NCI-H146 (cell line): ENCODE measurements at places on chromosomes 7 and 10.

DNA sequence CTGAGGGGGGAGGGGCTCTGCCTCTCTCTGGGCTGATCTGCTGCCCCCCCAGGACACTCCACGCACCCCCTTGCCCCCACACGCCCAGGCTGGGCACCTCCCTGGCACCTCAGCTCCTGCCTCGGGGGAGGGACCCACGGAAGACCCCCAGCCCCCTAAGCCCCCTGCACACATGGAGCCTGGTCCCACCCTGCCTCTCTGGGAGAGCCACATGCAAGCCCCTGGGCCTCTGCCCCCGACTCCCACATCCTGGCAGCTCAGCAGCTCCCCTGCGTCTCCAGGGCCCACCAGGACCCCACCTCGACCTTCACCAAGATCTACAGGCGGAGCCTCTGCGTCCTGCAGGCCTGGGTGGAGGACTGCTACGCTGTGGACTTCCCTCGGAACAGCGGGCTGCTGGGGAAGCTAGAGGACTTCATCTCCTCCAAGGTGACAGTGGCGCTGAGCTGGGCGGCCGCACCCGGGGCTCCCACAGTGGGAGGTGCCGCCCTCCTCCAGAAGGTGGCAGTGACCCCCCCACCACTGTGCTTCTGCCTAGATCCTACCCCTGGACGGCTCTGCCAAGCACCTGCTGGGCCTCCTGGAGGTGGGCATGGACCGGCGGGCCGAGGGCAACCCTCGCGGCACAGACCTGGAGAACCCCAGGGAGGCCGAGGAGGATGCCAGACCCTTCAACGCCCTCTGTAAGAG is 18.7 kb upstream of the UTF1 start:
- no peak for DNase-seq

- DNase-seq = peak; percentile 43
Observed at GRCh38 chr7:138000081-138000701, 1.7 kb downstream of the CREB3L2 start.

DNA sequence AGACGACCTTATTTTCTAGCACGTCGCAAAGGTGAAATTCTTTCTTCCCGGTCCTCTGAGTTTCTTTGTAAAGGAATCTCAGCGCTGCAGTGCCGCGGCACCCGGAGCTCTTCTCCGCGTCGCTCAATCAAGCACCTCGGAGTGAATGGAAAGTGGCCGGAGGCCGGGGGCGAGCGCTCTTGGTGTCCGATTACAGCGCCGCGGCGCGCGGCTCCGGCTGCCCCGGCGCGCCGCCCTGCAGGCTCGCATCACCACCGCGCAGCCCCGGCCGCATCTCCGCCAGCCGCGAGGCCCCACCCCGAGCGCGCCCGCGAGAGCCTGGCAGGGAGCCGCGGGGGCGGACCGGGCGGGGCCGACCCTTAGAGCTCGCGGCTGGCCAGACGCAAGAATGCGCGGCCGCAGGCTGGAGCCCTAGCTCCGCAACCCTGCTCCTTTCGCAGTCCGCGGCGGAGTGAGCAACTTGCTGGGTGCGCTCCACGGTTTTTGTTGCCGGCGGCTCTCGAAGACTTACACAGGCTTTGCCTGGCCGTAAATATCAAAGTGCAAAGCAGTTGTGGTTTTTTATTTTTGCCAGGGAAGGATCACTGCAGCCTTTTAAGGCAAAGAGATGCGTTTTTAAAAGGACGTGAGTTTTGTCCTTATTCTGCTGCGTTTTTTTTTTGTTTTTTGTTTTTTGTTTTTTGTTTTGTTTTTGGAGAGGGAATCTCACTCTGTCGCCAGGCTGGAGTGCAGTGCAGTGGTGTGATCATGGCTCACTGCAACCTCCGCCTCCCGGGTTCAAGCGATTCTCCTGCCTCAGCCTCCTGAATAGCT is at the start of gene SEMA3C:
Gene SEMA3C, minus strand, starts transcription at position 143 of the 813 bp plus-strand sequence. CDS start 2,270 bp downstream, outside the sequence.
- peak; percentile 74 for DNase-seq

DNA sequence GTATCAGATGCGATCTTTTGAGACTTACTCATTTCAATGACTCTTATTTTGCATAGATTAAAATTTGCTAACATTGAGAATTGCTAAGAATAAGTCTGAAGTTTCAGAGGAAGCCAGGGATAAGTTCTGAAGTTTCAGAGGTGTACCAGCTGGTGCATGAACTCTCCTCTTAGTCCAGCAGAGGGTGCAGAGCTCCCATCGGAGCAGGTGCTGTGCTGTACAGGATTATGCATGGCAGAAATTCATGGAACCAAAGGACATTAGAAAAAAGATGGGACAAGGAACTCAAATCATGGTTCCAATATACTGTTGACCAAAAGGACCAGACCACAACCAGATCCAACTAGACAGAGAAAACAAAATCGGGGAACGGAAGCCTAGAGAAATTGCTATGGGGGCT is 41.9 kb downstream of the MGAM2 start:
- DNase-seq = no peak

DNA sequence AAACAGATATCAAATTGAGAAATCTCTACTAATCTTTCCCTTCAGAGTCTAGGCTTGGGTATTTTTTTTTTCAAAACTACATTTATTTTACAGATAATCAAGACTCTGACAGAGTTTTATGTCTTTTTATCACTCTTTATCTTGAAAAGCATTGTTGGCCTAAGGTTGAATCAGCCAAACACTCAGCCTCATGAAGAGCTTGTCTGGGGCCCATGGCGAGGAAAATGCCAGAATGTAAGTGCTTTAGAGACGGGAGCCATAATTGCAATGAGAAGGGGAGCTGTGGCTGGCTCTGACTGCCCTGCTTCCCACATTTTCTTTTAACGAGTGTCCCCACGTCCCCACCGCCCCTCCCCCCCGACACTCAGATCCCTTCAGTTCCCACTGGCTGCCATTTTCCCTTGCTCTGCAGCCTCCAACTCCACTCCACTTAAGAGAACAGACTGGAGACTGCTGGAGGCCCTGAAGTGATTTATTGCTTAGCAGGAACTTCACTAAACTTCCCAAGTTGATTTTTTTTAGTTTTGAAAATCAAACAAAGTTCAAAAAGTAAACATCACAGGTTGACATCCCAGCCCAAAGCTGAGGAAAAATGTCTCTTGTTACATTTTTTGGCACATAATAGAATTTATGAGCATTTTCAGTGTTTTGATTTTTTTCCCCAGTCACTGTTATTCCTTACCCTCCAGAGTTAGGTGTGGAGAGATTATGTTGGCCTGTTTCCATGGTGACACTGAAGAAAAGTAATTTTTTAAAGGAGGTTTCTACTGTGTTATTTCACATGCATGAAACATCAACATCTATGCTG is 637.5 kb upstream of the GALNT17 start:
- no peak for DNase-seq

DNA sequence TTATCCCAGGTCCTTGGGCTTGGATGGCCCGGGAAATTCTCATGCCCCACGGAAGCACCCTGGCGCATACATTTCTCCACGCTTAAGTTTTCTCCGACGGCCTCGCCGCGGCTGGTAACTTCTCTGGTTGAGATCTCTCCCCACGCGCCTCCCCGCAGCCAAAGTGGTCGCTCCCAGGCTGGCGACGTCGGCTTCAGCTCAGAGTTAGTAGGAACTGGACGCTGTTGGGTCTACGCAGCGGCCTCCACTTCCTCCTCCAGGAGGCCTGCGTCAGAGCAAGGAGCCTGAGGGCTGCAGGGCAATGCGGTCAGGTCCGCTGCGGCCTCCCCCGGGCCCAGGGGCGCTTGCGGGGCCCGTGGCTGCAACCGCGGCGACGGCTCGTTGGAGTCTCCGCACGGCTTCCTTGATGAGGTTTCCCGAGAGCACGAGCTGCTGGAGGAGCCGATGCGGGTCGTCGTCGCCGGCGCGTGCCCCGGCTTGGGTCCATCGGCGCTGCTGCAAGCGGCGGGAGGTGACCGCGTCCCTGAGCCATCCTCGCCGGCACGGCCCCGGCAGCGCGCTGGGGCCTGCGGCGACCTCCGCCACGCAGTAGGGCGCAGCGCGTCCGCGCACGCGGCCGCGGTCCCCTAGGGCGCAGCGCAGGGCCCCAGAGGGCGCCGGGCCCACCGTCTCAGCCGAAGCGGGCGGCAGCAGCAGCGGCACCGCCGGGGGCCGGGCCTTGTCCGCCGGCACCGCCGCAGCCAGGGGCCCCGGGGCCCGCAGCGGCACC is 744 bp downstream of the FRAT2 start:
- peak; percentile 53 for DNase-seq

DNA sequence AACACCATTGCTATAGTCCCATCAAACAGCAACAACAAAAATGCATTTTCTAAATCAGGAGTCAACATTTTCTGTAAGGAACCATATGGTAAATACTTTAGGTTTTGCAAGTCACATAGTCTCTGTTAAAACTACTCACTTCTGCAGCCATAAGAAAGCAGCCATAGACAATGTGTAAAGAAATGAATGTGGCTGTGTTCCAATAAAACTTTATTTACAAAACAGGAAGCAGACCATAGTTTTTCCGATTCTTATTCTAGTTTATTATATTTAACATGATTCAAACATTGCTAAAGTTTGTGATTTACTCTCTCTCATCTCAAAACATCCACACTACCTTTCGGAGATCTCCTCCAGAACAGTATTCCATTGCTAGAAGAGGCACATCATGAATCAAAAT is 6.9 kb downstream of the CHUK start:
- no peak for DNase-seq

DNA sequence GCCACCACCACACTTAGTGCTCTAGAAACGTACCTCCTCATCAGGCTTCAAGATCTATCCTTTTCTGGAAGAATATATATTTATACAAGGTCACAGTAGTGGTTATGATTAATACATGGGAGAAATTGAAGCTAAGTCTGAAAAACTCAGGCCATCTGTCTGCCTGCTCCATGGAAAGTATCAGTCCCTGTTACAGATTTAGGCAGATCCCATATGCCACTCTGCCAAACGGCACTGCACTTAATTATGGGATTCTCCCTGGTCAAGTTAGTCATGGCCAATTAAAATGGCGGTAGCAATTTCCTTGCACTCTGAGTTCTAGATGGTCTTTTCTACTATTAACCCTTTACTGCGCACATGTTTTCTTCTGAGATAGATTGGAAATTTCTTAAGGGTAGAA is 740.0 kb downstream of the SUGCT start:
- DNase-seq = no peak

- DNase-seq = no peak
Observed at GRCh38 chr7:102841290-102841689, 71.5 kb upstream of the LRRC17 start.

DNA sequence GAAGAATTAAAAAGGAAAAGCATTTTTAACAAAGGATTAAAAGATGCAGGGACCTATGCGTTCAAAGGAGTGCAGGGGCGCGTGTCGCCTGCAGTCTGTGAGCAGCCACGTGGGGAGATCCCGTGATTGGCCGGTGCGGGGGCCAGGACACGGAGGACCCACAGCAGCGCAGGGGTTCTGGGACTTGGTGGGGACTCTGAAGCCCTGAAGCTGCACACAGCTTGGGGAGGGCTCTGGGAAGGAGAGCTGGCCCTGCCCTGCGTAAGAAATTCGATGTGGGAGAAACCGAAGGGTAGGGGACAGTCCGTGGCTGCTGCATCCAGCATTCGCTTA is 268.1 kb downstream of the KLF6 start:
- DNase-seq = no peak

DNA sequence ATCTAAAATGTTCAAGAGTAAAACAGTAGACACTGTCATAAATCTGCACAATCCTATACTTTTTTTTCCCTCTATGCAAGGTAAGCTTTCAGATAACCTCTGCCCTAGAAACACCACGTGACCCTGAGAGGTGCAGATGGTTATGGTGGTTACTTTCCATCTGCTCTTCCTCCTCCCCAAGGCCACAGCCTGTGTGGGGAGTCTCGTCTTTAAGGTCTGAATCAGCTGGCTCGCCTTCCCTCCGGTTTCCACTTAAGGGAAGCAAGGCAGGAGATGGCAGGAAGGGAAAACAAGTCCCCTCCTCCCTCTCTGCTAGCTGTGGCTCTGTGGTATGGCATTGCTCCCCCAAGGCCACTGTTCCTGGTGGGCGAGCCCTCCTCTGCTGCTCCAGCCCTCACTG is 181.8 kb downstream of the GLI3 start:
- DNase-seq = no peak

DNA sequence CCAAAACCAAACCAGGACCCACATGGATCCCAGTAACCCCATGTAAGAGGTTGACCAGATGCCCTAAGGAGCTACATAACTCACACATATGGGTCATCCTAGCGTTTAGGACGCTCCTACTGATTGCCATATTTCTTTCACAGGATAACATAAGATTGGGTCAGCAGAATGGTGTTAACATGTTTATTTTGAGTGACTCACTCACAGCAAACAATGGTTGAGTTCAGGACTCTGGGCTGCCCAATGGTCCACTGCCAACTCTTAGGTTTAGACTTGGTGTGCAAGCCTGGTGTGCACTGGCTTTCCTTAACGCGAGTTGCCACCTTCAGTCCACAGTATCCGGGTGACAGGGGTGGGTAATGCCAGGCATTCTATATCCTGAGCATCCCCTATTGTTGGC is 211.5 kb downstream of the GPAM start:
- no peak for DNase-seq

DNA sequence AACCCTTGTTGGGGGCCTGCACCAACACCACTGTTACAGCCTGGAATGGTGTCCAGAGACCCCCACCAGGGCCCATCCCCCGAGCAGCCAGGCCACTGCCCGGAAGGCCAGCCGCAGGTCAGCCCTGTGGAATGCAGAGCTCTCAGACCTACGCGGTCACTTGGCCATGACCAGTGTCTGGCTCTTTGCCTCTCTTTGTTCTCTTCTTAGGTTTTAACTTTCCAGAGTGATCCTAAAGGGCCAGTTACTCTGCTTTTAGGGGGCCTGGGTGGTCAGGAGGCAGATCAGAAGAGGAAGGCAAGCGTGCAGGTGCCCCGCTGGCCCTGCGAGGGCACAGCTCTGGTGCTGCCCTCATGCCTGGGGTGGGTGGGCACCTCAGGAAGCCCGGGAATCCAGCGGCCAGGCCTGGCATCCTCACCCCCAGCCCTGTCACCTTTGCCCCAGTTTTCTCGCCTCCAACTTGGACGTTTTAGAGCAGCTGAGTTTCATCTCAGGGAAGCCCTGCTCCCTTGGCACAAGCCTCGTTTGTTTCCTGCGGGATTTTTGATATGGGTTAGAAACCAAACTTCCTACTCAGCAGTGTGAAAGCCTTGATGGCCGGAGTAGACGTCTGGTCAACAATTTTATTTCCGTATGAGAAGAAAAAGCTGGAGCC is 62.5 kb upstream of the CHST15 start:
- no peak for DNase-seq

DNA sequence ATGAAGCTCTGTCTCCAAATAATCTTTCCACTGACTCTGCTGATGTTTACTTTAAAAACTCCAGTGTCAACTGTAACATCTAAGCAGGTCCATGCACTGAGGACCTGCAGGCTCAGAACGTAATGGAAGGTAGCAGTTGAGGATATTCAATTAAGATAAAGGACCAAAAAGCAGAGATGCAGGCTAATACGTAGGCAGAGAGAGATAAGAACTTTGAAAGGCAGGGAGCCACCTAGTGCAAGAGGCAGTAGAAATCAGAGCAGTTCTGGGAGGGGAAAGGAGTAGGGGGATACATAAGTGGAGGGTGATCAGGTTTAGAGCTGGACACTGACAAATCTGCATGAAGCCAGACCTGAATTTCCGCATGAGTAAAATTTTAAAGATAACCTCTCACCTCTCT is 114.5 kb upstream of the POM121L12 start:
- no peak for DNase-seq
